ENCODE measurements at places on chromosomes 7 and 10.

DNA sequence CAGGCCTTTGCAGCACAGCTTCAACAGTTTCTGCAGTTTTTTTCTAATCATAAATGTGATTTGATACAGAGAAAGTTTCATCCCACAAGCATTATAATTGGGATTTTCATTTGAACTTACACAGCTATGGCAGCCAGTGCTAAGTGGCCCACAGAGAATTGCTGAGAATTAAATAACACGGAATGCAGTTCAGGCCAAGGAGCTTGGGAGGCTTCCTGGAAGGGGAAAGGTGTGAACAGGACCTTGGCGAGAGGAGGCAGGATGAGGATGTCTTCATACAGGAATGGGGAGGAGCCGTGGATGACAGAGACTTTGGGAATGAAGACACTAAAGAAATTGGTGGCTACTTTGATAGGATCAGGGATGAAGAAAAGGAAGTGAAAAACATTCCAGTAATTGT lies 95.3 kb downstream of the ZNF22 start:
- DNase-seq = no peak

- DNase-seq = no peak
Measured at GRCh38 chr7:105027176-105027853, 13.3 kb downstream of the KMT2E start.

DNA sequence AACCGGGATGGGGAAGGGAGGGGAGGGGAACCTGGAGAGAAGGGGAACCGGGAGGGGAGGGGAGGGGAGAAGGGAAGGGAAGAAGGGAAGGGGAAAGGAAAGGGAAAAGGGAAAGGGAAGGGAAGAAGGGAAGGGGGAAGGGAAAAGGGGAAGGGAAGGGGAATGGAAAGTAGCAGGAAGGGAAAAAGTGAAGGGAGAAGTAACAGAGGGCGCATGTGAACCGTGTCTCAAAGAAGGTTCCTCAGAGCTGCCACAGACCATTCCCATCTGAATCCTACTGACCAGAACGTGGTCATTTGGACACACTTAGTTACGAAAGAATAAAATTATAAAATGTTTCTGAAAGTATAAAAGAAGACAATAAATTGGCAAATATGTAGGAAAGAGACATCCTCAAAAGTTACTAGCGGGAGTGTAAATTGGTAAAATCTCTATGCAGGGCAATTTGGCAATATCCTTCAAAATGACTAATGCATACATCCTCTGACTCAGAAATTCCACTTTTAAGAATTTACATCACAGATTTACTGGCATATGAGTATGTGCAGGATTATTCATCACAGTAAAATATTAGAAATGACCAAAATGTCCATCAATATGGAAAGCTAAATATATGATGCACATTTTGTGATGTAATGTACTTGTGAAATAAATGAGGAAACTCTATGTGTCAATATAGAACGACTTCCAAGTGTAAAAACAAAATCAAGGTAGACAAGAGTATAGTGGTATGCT lies 12.9 kb downstream of the C10orf67 start:
- DNase-seq = no peak

DNA sequence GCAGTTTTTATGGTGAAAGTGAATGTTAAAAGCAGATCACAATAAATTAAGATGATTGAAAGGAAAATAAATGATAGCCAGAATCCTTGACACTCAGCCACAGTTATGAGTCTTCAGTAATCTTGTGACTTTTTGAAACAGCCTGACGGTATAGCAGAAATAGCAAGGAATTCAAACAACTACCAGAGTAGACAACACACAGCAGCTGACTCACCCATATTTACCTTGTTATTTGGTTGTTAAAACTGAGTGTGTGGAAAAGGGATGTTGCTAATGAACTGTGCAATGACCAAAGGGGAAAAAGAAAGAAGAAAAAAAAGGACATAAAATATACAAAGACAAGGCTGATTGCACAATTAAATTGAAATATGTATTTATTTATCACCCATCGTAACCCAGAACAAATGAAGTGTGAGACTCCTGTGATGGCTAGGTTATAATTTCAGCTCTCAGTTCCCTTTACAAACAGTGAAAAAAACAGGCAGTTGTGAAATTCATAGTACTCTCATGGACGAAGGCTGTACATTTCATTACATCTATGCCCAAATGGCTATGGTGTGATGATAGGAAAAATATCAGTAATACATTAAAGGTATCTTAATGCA lies 1023.0 kb upstream of the SORCS1 start:
- no peak for DNase-seq

DNA sequence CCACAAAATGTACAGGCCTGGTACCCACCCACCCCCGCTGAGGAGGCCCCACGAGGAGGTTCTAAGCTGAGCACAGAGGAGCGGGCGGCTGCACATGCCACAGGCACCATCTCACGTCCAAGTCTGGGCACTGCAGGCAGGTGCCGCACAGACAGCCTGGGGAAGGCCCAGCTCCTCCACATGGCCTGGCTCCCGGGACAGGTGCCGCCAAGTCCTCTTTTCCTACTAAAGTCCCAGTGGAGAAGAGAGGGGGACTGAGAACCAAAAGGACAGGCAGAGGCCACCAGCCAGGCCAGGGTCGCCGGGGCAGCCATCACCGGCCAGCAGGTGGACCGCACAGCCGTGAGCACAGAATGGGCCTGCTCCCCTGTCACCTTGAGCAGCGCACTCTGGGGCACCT lies 91.1 kb downstream of the MAD1L1 start:
- DNase-seq = no peak

DNA sequence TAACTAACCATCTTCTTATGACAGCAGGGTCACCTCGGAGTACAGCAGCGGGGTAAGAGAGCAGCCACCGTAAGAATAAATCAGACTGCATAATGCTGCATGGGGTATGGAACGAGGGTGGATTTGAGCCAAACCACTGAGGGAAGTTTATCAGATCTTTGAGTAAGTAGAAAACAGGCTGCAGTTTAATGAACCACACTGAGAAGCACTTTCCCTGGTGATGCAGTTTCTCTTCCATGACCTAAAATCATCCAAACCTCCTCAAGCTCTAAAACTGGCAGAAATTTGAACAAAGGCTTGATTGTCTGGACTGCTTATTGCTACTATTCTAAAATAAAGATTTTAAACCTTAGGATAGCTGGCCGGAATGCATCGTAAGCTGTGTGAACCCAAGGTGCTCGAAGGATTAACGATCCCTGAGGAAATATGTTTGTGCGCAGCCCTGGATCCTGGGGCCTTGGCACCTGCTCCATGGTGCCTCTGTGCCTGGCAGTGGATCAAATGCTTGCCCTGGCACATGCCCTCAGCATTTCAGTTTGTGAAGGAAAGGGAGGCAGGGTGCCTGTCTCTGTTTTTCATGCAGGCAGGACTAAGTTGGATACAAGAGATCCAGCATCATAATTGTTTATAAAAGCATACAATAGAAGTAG lies 322.7 kb downstream of the LHFPL3 start:
- DNase-seq = no peak

DNA sequence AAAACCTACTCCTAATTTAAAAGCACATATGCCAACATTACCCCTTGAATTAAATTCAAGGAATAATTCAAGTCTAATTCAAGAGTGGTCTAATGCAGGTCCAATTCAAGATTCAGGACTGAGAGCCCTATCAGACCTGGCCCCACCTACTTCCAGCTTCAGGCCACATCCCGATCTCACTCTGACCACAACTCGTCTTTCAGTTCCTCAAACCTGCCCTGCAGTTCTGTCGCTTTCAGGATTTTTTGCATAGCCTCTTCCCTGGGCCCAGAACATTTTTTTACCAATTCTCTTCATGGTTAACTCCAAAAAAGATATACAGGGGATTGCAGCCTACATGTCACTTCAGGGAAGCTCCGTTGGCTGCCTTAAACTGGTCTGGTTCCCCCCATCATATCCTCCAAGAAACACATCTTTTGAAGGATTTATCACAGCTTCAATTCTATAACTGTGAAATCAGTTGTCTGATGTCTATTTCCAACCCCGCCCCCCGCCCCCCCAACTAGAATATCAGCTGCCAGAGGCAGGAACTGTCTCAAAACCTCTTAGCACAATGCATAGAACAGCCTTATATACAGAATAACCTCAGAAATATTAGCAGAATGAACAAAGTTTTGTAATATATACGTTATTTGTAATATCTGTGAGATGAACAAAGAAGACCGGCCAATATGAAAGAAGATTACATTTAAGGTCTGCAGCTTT lies 20.8 kb downstream of the CCDC6 start:
- no peak for DNase-seq

Data from activated naive CD4-positive, alpha-beta T cell treated with Interleukin-2 at 50 U/mL for 16 hours (primary cell).